NCI-H187 treated with DMSO at 0.1 percent for 48 hours (cell line): ENCODE measurements at places on chromosomes 3 and 15.

DNA sequence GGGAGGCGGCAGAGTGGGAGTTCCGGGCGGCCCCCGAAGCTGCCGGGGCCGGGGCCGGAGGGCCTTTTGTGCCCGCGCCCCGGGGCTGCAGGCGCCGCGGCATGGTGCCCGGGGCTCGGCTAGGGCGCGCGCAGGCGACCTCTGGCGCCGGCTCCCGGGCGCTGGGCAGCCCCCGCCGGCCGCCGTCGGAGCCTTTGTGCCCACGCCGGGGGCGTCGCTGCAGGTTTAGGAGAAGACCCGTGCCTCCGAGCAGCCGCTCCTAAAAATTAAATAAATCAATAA, 299 bp downstream of the PAQR9 start:
- DNase-seq = no peak

DNA sequence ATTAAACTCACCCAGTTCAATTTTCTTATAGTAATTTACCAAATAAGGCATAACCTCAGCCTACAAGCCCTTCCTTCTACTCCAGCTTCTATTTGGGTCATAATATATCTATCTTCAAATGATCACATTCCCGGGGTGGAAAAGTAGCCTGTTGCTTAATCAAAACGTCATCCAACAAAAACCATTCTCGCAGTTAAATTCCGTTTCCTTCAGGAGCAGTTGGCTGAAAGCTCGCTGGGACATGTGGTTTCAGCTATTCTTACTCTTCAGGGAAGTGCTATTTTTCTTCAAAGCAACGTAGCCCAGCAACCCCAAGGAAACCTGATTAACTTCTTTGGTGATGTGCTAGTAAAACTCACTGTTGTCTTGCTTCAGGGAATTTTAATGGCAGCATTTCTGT, 59.6 kb downstream of the MAGI1 start:
- no peak for DNase-seq

- no peak for DNase-seq
Measured at GRCh38 chr3:153161138-153161713, 800 bp upstream of the RAP2B start.

- no peak for DNase-seq
Measured at GRCh38 chr3:140532793-140533330, 145.0 kb upstream of the TRIM42 start.

DNA sequence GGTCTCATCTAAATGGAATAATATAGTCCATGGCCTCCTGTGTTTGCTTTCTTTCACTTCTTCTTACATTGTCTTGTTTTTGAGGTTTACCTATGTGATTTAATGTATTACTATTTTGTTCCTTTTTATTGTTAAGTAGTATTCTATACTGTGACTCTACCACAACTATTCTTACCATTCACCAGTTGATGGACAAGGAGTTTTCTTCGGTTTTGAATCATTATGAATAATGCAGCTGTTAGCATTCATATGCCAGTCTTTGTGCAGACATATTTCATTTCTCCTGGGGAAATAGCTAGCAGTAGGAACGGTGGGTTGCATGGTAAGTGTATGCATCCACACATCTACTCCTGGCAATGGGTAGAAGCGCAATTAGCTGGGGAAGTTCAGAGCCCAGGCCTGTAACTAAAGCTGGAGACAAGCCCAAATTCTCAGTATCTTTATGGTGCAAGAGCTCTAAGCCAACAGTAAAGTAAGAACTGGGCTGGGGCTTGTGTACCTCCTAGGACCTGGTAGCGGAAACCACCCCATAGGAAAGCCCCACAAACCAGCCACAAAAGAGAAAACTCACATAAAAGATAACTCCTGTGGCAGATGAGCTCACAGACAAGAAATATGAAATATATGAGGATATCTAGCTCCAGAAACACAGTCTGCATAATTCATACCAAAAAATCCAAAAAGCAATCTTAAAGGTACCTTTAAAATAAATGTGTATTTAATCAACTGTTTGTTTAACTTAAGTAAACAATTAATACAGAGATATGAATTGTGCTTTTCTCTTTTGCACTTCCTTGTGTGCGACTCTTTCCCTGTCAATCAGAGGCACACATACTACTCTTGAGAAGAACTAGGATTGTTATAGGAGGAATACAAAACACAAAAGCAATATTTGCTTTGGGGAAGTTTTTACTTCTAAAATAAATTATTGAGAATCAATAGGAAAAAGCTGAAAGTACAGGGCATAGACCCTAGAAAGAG, 2.7 kb upstream of the CSTA start:
- DNase-seq = no peak

DNA sequence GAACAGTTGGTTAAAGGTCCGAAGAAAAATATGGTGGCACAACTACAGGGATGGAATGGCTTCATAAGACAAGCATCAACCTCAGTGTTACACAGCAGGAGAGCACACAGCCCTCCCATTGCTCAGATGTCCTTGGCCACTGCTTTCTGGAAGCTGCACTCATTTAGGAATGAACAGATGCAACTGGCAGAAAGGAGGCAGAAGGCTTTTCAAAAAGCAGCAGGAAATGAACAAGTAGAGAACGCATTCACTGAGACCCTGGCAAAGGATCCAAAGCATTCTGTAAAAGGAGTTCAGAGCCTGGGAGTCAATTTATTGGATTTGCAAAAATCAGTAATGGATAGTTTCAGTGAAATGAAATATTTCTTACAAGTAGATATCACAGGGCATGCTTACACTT, 101.1 kb downstream of the PDZRN3 start:
- no peak for DNase-seq

- peak; percentile 10 for DNase-seq
Measured at GRCh38 chr15:58348095-58348812, 83.5 kb upstream of the LIPC start.

GRCh38 chr15:101118615-101119014, 133.2 kb downstream of the CHSY1 start:
- no peak for DNase-seq

GRCh38 chr15:45604326-45604725, 17.1 kb downstream of the BLOC1S6 start:
- DNase-seq = no peak

DNA sequence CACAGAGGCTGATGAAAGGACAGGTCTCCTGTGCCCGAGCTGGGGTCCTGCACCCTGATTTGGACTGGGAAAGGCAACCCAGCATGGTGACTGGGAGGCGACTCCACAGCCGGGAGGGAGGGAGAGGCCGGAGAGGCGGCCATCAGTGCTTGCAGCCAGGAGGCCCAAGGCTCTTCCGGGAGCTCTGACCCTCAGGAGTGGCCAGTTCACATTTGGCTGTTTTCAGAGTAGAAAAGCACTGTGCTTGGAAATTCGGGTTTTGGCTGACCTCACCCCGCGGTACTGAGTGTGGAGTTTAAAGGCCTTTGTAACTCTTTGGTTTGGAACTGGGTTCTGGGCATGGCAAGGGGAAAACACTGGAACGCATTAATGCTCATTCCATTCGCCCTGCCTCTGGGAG, 31.9 kb downstream of the SMAD6 start:
- DNase-seq = no peak

DNA sequence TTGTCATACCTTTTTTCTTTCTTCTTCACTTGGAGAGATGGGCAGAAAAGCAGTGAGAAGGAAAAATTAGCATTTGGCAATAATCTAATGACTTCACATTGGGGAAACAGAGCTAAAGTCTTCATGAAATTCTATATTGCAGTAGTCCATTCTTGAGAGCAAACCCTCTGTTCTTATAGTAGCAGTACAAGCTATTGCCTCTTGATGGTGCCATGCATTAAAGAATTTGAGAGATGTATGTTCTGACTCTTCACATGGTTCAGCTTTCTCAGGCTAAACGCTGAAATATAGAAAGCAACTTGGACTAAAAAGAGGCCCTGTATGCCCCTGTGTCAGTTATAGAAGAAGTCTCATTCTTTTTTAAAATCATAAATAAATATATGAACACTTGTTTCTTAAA, 36.0 kb downstream of the PHLDB2 start:
- DNase-seq = no peak

DNA sequence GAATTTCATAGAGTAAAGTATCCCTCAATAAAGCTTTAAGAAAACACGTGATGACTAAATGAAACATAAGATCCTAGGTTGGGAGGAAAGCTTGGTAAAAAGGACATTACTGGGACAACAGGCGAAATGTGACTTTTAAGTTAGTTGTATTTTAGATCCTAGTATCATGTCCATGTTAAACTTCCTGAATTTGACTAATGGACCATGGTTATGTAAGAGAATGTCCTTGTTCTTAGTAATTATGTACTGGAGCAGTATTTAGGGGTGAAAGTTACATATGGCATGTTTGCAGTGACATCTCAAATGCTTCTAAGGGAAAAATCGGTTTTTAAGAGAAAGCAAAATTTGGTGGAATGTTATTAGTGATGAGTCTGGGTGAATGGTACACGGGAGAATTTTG, 69.6 kb downstream of the IQSEC1 start:
- DNase-seq = no peak

GRCh38 chr15:82647045-82647834, at the start of gene CPEB1:
TSS of gene CPEB1 (minus strand) at chr15:82647363. CDS start at chr15:82628459, 18,904 bp downstream.
- no peak for DNase-seq

DNA sequence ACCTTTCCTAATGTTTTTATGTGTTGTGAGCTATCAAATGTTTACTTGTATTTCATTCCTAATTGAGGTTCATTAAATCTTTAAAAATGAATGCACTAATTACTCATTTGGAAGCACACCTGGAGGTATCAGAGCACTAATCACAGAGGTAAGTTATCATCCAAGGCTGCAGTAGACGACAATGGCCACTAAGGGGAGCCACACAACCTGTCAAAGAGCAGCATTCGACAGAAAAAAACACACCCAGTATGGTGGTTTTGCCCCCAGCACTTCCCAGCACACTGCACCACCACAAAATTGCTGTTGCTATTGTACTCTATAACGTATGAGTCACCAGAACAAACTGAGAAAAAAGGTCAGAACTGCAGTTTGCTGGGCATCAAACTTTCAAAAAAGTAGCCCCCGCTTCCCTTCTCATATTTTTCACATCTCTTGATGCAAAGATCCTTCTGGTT, 205.9 kb upstream of the IGF1R start:
- DNase-seq = peak; percentile 11

- DNase-seq = no peak
Measured at GRCh38 chr3:10430805-10431204, 74.6 kb downstream of the ATP2B2 start.

- DNase-seq = no peak
Measured at GRCh38 chr3:166531730-166532129, 694.5 kb upstream of the BCHE start.

GRCh38 chr3:15175605-15176004, 30.4 kb upstream of the CAPN7 start:
- no peak for DNase-seq

DNA sequence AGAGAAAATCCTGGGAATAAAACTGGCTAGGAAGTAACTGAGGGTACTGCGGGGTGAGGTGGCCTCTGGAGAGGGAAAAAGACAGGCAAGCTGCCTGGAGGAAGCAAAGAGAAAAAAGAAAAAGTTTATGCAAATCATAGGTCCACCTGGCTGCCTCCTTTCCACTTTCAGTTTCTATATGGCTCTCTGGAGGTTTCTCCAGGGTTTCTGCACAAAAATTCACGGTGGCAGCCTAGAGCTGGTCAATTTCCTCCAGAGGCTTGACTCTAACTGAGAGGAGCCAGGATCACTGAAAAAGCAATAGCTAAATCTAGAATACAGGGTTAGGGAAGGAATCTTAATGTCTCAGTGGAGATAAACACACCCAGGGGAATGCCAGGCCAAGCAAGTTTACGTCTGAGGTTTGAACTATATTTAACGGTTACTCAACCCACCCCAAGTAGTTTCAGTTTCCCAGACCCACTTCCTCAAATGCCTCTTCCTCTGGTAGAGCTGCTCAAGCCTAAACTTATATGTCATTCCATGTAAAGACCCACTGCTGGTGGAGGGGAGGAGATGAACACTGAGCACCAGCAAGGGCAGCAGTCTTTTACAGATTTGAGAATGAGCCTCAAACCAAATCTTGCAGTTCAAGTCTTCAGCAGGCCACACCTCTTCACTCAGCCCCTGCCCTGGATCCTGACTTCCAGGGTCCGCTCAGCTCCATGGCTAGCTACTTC, 5.7 kb downstream of the LYSMD2 start:
- DNase-seq = no peak

- no peak for DNase-seq
Measured at GRCh38 chr3:71928212-71928611, 143.3 kb upstream of the PROK2 start.

GRCh38 chr3:100833483-100833882, 124.2 kb downstream of the TFG start:
- no peak for DNase-seq

DNA sequence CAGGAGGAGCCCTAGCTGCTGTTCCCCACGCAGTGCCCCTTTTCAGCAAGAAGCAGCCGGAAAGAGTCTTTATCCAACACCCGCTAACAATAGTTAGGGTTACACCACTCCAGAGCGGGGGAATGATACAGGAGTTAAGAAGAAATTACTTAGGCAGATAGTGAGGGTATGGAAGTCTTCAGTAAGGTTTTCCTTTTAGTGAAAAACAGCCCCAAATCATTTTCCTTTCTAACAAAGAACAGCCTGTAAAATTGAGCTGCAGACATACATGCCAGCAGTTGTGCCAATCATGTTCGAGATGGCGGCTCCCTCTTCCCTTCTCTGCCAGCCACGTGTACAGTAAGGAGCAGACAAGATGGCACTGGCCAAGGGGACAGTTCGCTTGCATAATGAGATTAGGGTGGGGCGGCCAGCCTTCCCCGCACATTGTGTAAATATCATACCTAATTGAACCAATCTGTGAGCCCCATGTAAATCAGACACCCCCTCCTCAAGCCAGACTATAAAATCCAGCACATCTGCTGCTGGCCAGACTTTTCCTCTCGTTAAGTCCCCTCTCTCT, 18.5 kb upstream of the SENP5 start:
- no peak for DNase-seq

- no peak for DNase-seq
Measured at GRCh38 chr15:74541494-74542165, 610 bp downstream of the ARID3B start.

DNA sequence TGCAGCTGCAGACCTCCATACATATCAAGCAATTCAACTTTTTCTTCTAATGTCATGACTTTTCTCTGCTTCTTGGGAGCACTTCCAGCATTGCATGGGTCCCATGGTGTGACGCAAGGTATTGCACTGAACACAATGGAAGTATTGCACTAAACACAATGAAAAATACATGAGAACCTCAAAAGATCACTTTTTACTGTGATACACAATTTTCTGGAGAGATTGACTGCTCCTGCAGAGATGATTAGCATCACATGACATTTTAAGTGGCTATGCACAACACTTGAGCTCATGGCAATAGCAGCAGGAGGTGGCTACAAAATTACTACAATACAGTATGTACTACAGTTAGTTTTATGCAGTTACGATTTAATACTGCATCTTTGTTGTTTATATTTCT, 113.5 kb upstream of the BHLHE40 start:
- DNase-seq = peak; percentile 21

GRCh38 chr3:130389743-130390478, 44.4 kb downstream of the COL6A5 start:
- no peak for DNase-seq

DNA sequence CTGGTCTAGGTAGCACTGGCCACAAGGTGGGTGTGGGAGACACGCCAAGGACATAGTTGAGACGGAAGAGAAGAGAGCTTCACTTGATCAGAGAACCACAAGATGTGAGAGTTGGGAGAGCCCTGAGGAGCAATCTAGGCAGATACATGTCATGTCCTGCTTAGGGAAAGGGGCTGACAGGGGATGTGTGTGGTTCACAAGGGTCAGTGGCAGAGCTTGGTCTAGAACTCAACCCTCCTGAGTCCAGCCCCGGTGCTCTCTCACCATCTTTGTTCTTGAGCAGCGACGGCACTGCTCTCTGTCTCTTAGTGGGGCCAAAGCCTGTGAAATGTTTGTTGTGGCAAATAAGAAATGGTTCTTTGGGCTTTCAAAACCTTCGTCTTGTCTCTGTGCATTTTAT, 243.5 kb upstream of the ROPN1 start:
- DNase-seq = no peak

GRCh38 chr15:41506796-41507341, 6.8 kb downstream of the LTK start:
- no peak for DNase-seq
